ENCODE measurements at places on chromosomes 2 and 18. TPM values are rescaled to one million over a fixed set of nuclear protein-coding genes. Genes with fewer than 3 reads are reported as not detected.
A peak's percentile ranks its signal among the peaks of the same experiment; 100 is the strongest.

DNA sequence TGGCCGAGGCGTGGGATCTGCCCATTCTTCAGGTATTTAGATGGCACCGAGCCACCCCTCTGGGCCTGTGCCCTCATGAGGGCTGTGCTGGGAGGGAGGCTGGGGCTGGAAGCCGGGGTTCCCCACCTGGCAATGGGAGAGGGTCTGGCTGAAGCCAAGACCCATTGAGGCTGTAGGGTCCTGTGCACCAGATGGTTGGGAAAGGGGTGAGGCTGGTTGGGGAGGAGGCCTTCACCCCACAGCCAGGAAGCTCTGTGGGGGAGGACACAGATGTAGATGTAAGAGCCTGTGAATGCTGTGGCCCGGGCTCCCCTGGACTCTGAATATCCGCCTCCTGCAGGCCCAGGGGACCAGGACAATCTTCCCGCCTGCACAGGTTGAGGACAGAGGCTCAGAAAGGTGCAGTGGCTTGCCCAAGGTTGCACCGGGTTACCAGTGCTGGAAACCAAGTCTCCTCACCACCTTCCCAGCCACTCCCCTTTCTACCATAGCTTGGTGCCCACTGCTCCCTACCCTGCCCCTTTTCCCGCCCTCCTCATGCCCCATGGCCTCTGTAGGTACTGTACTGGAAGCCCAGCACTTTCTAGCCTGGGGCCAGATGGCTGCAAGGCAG is 49.7 kb downstream of the PDCL3 start:
- no peak for DNase-seq

DNA sequence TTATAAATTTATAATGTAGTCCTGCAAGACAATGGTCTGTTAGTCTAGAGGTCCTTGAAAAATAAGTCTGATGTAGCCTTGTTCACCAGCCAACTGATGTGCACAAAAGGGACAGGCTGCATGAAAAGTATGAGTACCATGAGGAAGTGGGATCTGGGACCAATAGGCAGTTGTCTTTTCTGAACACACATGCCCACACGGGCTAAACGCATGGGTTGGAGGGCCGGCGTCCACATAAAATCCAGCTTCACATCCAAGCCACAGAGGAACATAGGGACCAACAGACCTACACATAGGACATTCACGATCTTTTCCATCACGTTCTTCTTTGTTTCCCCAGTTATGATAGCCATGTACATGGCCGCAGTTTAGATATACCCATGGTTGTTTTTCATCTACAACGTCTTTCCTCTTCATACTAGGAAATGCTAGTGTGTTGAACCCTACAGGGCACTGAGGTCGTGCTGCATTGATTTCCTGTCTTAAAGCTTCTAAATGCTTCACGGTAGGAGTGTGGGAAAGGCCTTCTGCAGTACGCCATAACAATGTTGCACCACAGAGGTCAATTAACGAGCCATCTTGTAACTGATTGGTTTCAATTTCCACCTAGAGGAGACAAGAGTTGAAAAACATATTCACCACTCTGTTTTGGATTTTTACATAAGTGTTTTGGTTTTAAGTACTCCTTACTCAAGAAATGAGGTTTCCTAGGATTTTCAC is 49.4 kb downstream of the PELI1 start:
- DNase-seq = no peak

DNA sequence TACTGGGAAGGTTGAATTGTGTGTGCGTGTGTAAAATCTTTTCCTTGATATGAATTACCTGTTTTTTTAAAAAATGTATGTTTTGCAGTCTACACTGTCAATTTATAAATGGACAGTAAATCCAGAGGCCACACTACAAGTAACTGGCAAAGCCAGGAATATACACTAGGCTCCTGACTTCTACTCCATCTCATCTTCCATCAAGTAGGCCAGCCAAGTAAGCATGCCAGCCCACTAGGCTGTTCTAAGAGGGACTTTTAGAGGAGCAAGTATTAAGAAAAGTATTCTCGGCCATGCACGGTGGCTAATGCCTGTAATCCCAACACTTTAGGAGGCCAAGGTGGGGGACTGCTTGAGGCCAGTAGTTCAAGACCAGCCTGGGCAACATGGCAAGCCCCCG is 13.0 kb upstream of the METAP1D start:
- DNase-seq = no peak

GRCh38 chr2:113857464-113857863 is 32.4 kb upstream of the ACTR3 start:
- no peak for DNase-seq

DNA sequence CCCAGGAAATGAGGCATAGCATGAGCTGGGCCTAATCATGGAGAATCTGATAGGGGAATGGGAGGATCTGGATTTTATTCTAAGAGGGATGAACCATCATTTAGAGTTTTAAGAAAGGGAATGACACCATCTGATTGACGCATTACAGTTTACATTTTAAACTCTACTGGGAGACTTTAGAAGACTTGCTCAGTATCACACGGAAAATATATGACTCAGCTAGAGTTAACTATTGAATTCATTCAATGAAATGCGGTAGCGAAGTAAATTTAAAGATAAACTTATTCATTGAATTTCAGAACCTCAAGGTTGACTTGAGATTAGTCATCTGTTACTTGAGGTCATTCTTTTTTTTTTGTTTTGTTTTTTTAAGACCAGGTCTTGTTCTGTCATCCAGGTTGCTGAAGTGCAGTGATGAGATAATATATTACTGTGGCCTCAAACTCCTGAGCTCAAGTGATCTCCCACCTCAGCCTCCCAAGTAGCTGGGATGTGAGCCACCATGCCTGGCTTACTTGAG is 25.0 kb downstream of the MC4R start:
- DNase-seq = no peak

DNA sequence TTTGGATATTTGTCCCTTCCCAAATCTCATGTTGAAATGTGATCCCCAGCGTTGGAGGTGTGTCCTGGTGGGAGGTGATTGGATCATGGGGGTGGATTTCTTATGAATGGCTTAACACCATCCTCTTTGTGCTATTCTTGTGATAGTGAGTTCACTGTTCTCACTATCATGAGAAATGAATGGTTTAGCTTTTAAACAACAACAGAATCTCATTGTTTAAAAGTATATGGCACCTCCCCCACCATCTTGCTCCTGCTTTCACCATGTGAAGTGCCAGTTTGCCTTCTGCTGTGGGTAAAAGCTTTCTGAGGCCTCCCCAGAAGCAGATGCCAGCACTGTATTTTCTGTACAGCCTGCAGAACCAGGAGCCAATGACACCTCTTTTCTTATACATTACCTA is 38.1 kb downstream of the KIAA1328 start:
- no peak for DNase-seq

The NTSR2 gene
- total RNA-seq = 0.31 TPM

- DNase-seq = no peak
These were observed 73.9 kb upstream of the TTC27 start for GRCh38 chr2:32553829-32554432.

GRCh38 chr2:203811491-203812221 is 55.9 kb upstream of the CTLA4 start:
- peak; percentile 21 for DNase-seq

Data from occipital lobe (tissue), 3 donors.